ENCODE measurements at places on chromosomes 6 and 20.

DNA sequence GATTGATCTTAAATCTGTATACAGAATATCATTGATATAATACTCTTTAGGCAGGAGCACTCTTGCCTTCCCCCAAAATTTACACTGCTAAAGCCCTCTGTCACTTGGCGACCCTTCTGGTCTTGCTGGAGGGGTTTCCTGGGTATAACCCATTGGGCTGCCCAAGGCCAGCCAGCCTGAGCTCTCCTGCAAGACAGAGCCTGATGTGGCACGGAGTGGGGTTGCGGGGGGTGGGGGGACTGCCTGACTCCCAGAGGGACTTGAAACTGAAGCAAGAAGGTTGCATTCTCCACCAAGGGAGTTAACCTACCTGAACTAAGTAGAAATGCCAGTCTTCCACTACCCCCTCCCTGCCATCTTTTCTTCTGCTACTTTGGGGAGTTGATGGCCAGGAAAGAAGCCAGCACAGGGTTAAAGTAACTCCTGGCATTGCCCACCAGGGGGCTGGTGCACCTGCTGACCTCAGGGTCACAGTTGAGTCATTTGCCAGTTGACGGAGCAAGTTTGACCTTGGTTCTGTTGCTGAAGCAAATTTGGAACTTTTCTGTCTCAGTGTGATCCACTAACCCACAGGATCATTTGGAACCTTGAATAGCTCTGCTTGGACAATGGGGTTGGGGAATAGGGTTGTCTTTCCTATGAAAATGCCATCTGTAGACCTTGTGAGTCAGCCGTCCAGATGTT, 79.4 kb downstream of the ASXL1 start:
- DNase-seq = no peak

- DNase-seq = peak; percentile 44
These were observed at the start of gene HRH3 for GRCh38 chr20:62219992-62220665. TSS of gene HRH3 (minus strand) at chr20:62220278. CDS start at chr20:62219970, 308 bp downstream.

GRCh38 chr6:96450770-96451130, 70.9 kb upstream of the UFL1 start:
- no peak for DNase-seq

DNA sequence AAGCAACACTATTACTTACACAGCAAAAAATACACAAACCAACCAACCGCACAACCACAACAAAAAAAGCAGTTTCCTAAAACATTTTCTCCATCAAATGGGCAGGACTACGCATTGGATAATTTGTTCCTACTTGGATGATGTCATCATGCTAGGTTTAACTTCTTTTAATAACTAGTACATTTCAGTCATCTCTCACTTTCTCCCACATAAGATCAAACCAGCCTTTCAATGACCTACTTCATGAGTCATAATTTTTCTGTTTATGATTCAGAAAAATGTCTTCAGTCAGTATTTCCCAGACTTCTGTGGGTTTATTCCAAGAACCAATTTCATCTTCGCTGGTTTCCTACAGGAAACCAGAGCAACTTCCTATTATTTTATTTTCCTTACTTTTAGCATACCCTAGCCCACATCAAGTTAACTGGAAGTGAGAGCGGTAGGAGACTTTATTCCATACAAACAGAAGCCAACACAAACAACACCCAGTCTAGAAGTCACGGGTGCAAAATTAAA, 134.2 kb downstream of the GMDS start:
- no peak for DNase-seq
